ENCODE measurements at places on chromosomes 4 and X.

GRCh38 chr4:184599492-184600135, 49.6 kb downstream of the CASP3 start:
- DNase-seq, result no peak

DNA sequence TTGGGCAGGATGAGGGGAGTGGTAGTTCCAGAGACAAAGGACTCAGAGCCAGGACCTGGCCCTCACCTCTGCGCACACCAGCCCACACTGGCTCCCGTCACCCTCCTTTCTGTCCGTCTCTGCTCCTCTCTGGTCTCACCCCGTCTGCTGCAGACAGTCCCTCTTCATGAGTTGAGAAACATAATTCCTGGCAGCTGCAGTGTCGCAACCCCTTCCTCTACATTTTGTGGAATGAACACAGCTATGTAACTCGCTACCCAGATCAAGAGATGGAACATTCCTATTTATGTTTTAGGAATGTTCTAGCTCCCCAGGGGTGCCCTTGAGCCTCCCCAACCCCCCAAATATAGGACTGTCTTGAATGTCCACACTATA, 59.3 kb downstream of the SHROOM2 start:
- DNase-seq, result no peak

DNA sequence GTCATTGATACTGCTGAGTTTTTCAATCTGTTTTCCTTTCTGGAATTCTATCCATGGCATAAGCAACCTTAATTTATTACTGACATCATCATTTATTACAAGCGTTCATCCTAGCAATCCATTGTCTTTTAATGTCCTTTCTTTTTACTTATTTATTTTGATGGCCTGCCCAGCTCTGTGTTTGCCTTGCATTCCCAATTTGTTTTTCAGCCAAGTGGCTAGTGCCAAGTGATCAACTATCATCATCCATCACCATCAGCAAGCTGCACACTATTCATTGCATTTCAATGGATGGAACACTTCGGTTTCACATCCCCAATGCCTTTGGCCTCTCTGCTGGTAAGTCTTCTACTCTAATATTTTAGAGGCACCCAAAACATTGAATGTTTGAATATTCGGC, 831.7 kb upstream of the EPHA5 start:
- DNase-seq, result no peak

GRCh38 chrX:11267425-11267824, 25.8 kb upstream of the AMELX start:
- DNase-seq, result no peak

GRCh38 chr4:161573836-161574235, 590.0 kb downstream of the FSTL5 start:
- no peak for DNase-seq

DNA sequence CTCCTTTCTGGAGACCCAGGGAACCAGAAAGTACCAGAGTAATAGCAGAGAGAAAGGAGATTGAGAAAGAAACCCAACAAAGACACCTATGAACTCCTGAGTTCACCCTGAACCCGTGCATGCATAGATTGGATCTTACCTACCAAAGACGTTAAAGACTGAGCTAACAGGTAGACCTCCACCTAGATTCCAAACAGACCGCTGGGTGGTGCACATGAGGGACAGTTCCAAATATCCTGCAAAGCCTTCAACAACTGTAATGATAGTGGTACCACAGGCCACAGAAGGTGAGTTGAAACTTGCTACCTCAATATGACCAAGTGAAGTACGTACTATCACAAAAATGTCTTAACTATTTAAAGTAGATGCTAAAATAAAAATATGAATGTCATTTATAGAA, 34.0 kb upstream of the NR0B1 start:
- DNase-seq, result no peak

- no peak for DNase-seq
These were observed 146.0 kb downstream of the TMEM144 start for GRCh38 chr4:158356301-158356700.

- no peak for DNase-seq
These were observed 7.7 kb upstream of the ASB9 start for GRCh38 chrX:15277604-15278003.

DNA sequence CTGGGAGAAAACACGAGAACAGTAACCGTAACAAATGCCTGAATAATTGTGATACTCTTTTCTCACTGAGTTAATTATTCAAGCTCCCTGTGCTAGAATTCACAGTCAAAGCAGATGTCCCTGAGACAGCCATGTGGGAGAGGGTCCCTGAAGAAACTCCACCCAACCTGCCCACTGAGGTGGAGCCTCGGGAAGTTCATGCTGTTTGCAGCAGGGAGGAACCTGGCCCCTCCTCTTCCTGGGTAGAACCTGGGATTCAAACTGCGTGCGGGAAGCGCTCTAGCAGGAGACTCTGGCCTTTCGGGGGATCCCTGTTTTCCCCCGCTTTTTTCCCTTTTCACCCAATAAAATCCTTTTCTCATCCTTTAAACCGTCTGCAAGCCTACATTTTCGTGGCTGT, 20.2 kb upstream of the RHOH start:
- DNase-seq, result no peak

GRCh38 chr4:186699298-186699697, 24.4 kb downstream of the FAT1 start:
- DNase-seq, result no peak

GRCh38 chrX:19448077-19448476, 67.2 kb downstream of the MAP3K15 start:
- no peak for DNase-seq

GRCh38 chrX:65976161-65976560, 63.7 kb downstream of the VSIG4 start:
- DNase-seq, result no peak

DNA sequence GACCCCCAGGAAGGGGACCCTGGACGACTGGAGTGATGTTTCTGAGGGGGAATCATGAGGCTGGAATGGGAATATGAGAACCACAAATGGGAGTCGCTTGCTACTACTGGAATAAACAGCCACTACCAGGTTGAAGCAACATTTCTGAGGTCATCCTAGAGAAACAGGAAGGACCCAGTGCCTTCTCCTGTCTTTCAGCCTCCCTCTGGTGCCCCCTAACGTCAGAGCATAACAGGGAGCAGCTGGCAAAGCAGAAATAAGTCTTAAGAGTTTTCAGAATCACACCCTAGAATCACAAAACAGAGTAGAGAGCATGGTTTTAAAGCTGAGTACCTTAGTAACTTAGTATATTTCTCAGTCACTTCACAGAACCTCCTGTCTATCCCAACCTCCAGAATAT, 347.8 kb upstream of the PITX2 start:
- DNase-seq, result no peak

GRCh38 chrX:132413459-132413858, 75.4 kb downstream of the MBNL3 start:
- no peak for DNase-seq

- DNase-seq, result no peak
These were observed 188.0 kb upstream of the C1QTNF7 start for GRCh38 chr4:15239866-15240265.

DNA sequence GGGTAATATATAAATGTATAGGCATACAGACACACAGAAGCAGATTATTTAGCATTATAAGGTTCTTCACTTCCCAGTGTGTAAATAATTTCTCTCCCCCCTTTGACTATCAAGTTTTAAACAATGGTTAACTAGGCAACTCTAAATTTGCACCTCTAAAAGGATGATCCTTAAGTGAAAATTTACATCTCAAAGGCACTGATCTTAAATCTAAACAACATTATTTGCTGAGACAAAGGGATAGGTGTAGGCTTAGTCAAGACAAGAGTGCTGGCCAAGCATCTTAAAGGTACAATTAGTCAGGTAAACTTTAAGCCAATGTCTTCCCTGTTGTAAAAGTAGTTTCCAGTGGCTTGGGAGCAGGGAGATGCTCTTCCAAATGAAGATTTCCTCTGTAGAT, 33.0 kb downstream of the NLRP2B start:
- DNase-seq, result no peak

- DNase-seq, result no peak
These were observed 144.3 kb downstream of the NWD2 start for GRCh38 chr4:37388681-37389365.

DNA sequence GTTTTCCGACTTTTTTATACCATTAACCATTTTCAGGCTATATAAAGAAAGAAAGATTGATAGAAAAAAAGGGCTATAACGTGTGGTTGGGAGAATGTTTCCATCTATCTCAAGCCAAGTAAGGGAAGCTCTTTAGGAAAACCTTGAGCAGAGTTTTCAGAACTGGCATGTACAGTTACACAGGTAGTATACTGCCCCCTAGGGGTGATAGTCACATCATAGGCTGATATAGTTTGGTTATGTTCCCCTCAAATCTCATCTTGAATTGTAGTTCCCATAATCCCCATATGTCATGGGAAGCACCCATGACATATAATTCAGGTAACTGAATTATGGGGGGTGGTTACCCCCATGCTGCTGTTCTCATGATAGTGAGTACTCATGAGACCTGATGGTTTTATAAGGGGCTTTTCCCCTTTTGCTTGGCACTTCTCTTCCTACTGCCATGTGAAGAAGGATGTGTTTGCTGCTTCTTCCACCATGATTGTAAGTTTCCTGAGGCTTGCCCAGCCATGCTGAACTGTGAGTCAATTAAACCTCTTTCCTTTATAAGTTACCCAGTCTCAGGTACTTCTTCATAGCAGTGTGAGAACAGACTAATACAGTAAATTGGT, 186.8 kb downstream of the TMA16 start:
- DNase-seq, result no peak

GRCh38 chrX:125713633-125714032, 394.0 kb downstream of the TEX13C start:
- DNase-seq, result no peak

GRCh38 chr4:71230271-71231128, 108.3 kb upstream of the SLC4A4 start:
- no peak for DNase-seq

DNA sequence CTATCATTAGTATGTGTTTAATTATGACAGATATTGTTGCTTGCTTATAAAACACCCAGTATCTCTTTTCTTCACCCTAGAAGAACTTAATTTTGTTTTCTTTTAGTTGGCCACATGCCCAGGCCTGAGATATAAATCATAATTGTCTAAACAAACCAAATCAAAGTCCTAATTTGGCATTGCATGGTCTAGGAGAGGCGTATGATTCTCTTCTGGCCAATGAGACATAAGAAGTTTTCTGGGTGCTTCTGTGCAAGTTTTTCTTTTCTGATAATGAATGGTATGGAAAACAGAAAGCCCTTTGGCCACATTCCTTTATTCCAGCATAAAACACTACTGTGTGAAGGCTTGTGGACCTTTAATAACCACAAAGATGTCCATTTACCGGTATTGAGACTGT, 192.9 kb upstream of the CTSO start:
- DNase-seq, result no peak

GRCh38 chr4:153421941-153422340, 44.2 kb upstream of the TMEM131L start:
- DNase-seq, result no peak

DNA sequence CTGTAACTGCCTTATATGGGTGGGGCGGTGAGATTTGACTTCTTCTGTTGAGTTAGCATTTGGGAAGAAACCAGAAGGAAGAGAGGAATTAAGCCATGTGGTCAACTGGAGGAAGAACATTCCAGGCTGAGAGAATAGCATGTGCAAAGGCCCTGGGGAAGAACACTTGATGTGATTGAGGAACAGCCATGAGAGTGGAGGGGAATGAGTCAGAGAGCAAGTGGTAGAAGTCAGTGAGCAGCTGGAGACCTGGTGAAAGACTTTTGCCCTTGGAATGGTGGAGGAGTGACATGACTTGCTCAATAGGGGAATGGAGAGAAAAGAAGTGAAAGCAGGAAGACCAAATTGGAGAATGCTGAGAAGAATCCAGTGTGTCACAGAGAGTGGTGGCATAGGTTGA, 327.8 kb upstream of the HAND2 start:
- no peak for DNase-seq

DNA sequence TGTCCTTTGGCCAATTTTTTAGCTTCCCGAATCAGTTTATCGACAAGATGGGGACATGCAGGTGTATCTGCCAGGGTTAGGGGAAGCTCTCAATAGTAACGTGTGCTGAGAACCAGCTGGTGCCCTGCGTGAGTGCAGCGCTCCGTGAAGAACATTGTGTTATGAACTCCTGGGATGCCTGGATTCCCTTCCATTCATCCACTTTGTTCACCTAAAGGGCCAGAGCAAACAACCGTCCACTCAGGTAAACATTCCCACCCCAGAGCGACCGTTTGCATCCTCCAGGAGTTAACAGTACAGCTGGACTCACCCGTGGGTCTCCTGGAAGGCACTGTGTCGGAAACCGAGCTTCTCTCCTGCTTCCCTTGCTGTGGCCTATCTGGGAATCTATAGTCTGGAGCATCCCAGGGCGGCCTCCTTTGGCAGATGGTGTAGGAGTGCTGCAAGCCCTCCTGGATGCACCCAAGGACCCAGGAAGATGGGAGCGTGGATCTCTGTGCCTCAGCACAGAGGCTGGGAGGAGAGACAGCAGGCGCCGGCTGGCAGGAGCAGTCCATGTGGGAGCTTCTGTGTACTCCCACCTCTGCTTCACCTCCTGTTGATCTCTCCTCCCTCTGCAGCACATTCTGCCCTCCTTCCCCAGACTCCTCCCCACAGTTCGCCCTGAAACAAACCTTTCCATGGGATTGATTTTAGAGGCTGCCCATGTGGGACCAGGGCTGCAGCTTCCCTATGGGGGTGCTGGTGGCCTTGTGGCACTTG, 62.7 kb downstream of the SHROOM2 start:
- no peak for DNase-seq

- no peak for DNase-seq
These were observed 7.2 kb downstream of the CTSO start for GRCh38 chr4:155946486-155946885.

DNA sequence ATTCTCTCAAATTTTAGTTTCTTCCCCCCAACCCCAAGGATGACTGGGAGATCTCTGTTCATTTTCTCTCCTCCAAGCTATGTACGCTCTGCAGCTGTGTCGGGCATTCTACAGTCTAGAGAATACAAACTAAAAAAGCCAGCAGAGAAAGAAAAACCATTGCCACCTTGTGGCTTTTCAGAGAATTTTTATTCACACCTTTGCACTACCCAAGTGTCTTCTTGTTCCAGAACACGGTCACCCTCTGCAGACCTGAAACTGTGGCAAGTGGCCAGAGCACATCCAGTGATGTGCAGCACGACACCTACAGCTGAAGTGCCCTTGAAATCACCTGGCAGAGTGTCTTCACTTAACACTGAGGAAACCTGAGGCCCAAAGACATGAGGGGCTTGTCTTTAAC, 68.6 kb downstream of the CHST7 start:
- DNase-seq, result no peak

- DNase-seq, result no peak
These were observed 200.0 kb downstream of the PDHA2 start for GRCh38 chr4:96039803-96040436.

DNA sequence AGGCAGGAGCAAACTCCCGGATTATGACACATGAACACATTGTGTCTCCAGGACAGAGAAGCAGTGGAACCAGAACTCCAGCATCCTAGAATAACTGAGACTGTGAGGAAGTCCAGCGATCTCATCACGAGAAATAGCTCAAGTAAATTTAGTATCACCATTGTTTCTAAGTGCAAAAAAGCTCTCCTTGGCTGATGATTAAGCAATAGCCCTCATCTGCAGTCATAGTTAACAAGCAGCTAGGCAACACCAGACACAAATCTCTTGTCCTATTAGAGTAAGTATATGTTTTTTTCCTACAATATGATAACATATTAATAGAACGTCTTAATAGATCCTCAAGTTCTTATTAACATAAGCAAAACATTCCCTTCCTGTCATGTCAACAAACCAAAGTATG, 2.4 kb upstream of the CFAP299 start:
- DNase-seq, result no peak

Measured in NCI-H2081 treated with DMSO at 0.1 percent for 48 hours (cell line).